ENCODE measurements at places on chromosomes 5 and 9.

GRCh38 chr5:6708814-6709213 lies 4.4 kb upstream of the TENT4A start:
- DNase-seq = no peak

DNA sequence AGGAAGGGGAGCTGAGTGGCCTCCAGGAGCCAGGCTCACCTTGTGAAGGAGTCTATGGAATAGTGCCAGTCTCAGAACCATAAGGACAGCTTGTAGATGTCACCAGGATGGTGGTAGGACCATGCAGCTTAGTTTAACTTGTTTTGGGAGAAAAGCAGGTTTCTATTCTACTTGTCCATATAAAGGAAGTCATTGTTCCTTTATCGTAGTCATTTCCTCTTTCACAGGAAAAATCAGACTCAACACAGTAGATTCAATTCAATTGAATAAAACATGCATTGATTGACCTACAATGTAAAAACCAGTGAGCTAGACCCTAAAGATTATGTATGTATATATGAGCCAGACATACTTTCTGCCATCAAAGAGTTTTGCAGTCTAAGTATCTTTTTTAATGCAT lies 53.3 kb downstream of the MEGF10 start:
- DNase-seq = no peak

GRCh38 chr5:54803471-54804011 lies 181.9 kb downstream of the ESM1 start:
- DNase-seq = no peak

DNA sequence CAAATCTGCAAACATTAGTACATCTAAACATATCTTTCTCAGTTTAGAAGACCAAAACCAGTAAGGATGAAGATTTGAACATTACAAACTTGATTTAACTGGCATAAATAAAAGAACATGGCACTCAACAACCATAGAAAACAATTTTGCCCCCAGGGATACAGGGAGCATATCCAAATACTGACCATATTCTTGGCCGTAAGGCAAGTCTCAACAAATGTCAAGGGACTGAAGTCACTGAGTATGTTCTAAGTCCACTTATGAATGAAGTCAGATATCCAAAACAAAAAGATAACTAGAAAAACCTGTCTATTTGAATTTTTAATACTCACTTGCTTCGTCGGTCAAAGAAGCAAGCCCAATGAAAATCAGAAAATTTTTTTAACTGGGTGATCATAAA lies 14.1 kb downstream of the FEM1C start:
- no peak for DNase-seq

DNA sequence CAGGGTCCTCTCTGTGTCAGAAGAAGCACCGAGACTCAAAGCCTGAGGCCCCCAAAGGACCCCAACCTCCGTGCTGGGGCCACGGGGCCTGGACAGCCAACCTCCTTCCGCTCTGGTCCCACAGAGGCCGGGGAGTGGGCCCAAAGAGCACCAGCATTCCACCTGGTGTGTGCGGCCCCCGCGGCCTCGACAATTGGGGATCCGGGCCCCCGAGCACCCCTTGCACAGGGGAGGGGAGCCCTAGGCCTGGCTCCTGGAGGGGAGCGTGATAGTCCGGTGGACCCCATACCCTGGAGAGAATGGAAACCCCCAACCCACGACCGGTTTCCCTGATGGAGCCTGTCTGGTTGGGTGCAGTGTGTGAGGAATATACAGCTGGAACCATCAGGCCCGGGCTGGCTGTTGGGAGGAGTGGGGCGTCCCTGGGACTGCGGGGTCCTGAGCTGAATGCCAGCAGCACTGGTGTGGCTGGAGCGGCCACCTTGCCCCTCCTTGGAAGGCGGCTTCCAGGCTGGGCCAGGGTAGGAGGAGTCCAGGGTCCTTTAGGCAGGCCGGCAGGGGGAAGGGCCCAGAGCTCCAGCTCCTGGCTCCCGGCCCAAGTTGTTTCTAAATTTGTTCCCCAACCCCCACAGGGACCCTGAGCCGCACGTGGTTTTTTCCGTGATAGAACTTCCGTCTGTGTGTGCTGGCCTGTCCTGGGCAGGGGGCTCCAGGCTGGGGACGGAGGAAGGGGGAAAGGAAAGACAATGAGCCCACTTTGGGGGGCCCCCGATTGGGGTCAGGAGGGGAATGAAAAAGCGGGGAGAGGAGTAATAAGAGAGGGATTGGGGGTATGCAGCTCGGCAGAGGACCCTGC lies 825 bp upstream of the TOR4A start:
- DNase-seq = peak; percentile 37

GRCh38 chr9:89179540-89179894 lies 899 bp upstream of the SHC3 start:
- peak; percentile 49 for DNase-seq

GRCh38 chr5:143557061-143557818 lies 153.8 kb upstream of the NR3C1 start:
- DNase-seq = no peak

- no peak for DNase-seq
Observed at GRCh38 chr9:133706307-133707050, 31.7 kb downstream of the SARDH start.

DNA sequence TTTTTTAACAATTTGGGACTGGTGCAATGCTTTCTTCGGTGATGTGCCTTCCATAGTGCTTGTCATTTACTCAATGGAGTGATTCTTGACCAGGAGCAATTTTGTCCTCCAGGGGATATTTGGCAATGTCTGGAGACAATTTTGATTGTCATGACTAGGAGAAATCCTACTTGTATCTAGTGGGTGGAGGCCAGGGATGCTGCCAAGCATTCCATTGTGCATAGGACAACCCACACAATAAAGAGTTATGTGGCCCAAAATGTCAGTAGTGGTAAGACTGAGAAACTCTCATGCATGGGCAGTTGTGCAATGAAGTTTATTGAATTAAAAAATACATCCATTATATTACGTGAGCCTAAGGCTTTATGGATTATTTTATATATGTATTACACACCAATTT lies 70.5 kb downstream of the FOCAD start:
- DNase-seq = no peak

DNA sequence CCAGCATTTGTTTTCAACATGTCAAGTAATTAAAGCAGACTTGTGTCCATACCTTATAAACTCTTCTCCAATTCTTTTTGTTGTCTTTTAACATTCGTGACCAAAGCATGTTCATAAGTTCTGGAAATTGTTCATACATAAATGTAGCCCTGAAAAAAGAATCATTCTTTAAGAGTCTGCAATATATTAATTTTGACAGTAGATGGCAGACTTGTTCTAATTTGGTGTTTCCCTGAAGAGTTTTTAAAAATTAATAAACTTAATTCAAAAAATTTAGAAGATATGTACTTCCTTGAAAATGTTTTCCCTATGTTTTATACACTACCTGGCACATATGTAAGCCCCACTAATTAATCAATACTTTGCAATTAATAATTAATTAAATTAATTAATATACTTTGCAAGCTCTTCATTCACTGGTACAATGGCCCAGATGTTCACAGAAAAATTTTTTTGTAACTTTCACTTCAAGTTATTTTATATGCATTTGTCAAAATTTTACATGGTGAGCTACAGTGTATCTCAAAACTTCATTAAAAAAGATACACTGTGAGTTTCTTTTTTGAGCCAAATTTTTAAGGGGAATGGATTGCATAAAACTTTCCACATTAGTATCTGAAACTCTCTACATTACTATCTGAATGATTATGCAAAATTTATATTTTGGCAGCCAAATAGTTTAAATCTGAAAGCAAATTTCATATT lies 42.1 kb downstream of the CLINT1 start:
- DNase-seq = peak; percentile 20

- DNase-seq = no peak
Observed at GRCh38 chr9:18676525-18676924, 202.6 kb downstream of the ADAMTSL1 start.

DNA sequence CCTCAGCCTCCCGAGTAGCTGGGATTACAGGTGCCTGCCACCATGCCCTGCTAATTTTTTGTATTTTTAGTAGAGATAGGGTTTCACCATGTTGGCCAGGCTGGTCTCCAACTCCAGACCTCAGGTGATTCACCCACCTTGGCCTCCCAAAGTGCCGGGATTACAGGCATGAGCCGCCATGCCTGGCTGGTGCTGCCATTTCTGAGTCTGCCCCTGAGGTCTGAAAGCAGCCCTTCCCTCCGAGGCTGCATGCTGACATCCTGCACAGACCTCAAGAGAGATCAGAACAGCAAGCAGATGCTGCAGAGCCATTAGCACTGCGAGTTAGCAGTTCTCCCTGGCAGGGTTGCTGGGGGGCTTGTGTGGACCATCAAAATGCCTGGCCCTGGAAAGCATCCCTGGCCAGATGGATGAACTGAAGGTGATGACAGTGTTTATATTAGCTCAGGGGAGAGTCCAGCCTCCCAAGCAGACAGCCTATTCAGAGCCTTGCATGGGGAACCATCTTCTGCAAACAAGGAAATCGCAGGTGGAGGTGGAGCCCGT lies 176.5 kb upstream of the PANK3 start:
- DNase-seq = no peak

- DNase-seq = no peak
Observed at GRCh38 chr5:180689775-180690174, 40.4 kb upstream of the FLT4 start.

DNA sequence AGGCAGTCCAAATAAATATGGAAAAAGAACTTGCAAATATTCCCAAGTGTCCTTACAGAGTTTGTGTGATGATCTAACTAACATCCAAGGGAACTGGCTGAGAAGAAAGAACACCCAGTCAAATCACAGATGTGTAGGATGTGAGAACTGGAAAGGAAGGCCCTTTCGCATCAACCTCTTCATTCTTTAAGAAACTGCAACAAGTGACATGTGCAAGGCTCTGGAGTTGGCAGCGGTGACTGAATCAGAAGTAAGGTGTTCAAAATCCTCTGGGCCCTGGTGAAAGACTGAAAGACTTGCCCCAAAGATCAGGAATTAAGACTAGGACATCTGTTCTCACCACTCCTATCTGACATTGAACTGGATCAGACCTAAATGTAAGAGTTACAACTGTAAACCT lies 88.7 kb downstream of the RAPGEF1 start:
- no peak for DNase-seq

- DNase-seq = no peak
Observed at GRCh38 chr5:1470762-1471211, 25.5 kb upstream of the SLC6A3 start.

DNA sequence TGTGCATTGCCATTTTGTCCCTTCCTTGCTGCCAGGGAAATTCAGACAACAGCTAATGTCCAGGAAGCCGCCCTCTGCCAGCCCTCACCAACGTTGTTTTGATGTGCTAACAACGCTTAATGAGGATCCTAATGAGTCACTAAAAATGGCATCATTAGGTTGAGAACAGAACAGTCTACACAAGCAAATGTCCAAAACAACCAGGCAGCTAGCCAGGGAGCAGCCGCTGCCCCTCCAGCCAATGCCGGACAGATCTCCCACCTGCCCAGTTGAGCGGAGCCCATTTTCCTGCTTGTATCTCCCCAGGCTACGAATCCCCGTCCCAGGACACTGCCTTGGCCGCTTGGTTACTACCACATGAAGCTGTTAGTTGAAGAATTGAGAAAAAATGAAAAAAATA lies 40.4 kb upstream of the UNC5A start:
- no peak for DNase-seq

DNA sequence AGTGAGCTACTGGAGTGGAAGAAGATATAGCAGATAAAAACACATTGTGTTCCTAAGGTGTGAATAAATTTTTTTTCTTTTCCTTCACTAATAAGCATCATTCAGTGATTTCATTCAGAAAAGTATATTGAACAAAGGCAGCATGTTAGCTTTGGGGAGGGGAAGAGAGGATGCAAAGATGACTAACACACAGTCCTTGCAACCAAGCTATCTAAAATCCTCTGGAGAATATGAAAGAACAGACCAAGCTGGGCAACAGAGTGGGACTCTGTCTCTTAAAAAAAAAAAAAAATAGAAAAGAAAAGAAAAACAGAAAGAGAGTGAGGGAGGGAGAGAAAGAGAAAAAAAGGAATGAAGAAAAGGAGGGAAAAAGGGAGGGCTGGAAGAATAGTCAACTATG lies 22.3 kb upstream of the OMD start:
- DNase-seq = no peak

GRCh38 chr5:161720460-161720859 lies 34.9 kb downstream of the GABRA6 start:
- DNase-seq = no peak

DNA sequence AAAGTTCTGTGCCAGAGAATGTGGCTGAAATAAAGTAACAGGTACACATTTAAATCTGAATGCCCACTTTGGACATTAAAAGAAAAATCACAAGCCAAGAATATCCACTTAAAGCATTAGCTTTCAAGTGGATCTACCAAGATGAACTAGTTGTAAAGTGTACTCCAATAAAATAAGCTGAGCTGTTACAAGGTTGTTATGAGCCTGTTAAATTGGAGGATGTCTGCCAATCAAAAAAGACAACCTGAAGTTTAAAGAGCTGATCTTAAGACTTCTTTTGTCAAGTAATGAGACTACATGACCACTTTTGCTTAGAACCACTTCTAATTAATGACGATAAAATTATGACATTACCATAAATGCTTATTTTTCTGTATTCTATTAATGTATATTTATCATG lies 2.4 kb downstream of the FAM200C start:
- no peak for DNase-seq
